Lung (tissue), 17 donors: ENCODE measurements at places on chromosomes 7 and 10. TPM values are rescaled to one million over a fixed set of nuclear protein-coding genes. Genes with fewer than 3 reads are reported as not detected.

The CYP26A1 gene
- total RNA-seq: not detected

The LLCFC1 gene
- total RNA-seq: not detected

The SDHAF3 gene
- 12.0 TPM for total RNA-seq

The ADRB1 gene
- 21.4 TPM for total RNA-seq

The HOXA4 gene
- 4.4 TPM for total RNA-seq

DNA sequence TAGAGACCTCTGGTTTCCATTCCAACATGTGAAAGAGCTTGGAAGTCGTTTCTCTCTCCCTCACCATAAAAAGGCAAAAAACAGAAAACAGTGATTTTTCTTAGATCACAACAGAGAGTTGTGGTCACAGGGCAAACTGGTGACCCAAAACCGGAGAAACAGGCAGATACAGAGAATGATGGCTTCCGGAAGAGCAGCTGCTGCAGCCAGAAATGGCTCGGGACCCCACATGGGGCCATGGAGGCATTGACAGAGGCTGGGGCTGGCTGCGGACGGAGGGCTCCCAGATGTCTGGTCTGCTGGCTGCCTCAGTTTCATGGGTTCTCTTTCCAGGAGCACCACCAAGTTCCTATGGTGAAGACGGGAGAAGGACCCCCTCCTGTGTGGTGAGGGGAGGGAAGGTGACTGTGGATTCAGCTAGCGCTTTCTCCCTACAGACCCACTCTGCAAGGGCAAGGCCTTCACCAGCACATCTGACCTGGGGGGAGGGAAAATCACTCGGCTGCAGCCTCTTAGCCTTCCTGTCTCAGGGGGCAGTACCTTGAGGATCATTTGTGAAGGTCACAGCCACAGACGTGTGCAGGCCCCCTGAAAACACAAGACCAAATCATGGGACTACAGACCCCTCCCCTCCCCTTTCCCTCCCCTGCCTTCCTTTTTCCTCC is 81.4 kb downstream of the WDR37 start:
- no peak overlapping the region for H3K4me3 ChIP-seq
- H3K36me3 ChIP-seq: no peaks in the 10 kb centered on the region
- no peaks in the 10 kb centered on the region for H3K4me1 ChIP-seq
- no peak overlapping the region for H3K27ac ChIP-seq

GRCh38 chr10:43260911-43261577 is 5.8 kb downstream of the RASGEF1A start:
- no peak for DNase-seq
- no peaks in the 10 kb centered on the region for H3K36me3 ChIP-seq
- H3K4me3 ChIP-seq: no peak overlapping the region
- peaks cover 4% of the 10 kb centered on the region for H3K27me3 ChIP-seq
- no peak overlapping the region for H3K27ac ChIP-seq

- H3K27me3 ChIP-seq: no peaks in the 10 kb centered on the region
- H3K36me3 ChIP-seq: no peaks in the 10 kb centered on the region
- no peak for DNase-seq
These were observed 6.3 kb upstream of the C7orf33 start for GRCh38 chr7:148584154-148584827.

GRCh38 chr7:10239695-10240345 is 733.9 kb upstream of the PHF14 start:
- H3K4me1 ChIP-seq: peaks cover 8% of the 10 kb centered on the region
- peak; percentile 51 for DNase-seq
- H3K4me3 ChIP-seq: no peak overlapping the region
